ENCODE measurements at places on chromosomes 2 and 18.
A peak's percentile ranks its signal among the peaks of the same experiment; 100 is the strongest.

- peak; percentile 63 for DNase-seq
Observed at GRCh38 chr2:45494275-45494977, 116.6 kb downstream of the SRBD1 start.

DNA sequence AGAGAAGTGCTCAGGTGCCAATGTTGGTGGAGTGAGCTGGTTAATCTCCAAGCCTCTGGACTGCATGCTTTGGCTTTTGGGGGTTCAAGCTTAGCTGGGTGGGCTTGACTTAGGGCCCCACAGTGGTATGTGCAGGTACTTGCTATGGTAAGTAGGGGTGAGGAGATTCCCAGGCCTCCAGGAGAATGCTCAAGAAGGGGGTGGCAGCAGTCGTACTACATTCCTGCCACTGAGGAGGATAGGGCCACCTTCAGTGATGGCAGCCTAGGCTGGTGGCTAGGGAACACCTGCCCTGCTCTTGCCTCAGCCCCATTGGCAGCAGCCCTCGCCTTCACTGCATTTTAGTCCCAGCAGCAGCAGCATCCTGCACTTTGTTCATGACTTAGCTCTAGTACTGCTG is 55.6 kb upstream of the MYL1 start:
- no peak for DNase-seq

DNA sequence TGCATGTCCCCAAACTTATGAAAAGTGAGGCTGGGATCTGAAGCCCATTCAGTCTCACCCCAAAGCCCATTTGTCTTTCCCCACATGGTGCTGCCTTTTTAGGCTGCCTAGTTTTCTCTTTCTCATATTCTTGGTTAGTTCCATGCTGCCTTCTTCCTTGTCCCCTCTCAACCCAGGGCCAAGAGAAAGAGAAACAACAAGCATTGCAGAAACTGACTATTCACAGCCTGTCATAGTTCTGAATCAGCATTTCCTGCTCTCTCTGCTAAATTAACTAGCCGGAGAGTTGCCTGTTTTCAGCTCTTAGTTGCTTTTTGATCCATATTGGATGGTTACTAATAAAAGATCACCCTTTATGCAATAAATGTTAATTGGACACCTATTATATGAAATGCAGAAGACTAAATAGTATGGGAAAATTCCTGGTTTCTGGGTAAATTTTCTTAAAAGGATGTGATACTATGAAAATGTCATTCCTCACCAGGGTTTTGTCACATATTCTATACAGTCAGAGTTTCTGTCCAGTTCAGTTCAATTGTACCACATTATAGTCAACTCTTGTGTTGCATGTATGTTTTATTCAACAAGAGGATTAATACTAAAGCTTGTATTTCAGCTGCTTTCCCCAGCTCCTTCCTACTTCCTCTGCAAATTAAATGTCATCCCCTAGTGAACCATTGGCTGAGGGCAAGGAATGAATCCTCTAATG is 246.5 kb downstream of the GALR1 start:
- no peak for DNase-seq

- DNase-seq: no peak
Observed at GRCh38 chr2:37427241-37427640, 82.8 kb downstream of the QPCT start.

GRCh38 chr2:169739351-169739750 is 5.7 kb downstream of the KLHL23 start:
- DNase-seq: no peak

DNA sequence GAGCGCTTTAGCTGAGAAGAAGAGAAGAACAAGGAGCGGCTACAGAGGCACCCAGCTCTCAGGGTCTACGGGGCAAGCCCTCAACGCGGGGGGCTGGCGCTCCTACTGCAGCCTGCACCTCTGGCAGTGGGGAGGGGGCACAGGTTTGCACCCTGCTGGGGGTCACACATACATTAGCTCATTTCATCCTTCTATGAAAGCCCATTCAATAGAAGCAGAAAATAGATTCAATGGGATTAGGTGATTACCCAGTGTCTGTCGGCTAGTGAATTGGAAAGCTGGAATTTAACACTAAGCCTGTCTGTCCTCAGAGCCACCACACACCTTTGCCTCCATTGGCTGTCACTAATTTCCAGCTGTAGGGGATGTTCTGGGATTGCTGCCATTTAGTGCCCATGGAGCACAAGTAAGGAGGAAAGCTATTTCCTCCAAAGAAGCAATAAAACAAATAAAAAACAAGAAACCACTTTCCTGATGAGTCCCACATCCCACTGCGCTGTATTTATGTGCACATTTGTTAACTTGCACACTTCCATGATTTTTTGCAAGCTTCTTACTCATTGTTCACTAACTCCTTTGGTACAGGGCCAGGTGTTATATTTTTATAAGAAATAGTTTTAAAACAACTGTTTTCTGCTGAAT is 319.6 kb upstream of the REV1 start:
- no peak for DNase-seq

DNA sequence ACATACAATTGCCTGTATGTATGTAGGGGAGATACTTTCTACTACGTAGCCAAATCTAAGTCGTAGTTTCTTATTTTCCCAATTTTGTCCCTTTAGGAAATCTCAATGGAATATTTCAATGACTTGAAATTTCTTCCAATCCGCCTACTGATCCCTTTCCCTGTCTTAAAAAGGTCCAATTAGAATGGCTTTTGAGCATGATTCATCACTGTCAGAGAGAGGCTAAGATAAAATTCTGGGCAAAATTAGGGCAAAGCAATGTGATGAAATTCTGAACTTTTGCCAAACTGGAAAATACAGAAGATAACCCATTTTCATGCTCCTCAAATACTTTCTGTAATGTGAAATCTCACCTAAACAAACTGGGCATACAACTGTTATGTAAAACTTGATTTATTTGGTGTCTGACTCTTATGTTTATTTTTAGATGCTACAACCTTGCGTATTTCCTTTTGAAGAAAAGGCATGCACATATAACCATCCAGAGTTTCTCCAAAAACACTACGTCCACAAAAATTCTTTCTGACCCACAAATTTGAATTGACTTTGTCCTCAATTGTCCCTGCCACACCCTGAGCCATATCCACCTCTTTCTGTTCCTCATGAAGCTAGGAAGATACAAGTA is 147.1 kb downstream of the IKZF2 start:
- DNase-seq: no peak

- no peak for DNase-seq
Observed at GRCh38 chr2:163157411-163157810, 318.8 kb upstream of the KCNH7 start.

DNA sequence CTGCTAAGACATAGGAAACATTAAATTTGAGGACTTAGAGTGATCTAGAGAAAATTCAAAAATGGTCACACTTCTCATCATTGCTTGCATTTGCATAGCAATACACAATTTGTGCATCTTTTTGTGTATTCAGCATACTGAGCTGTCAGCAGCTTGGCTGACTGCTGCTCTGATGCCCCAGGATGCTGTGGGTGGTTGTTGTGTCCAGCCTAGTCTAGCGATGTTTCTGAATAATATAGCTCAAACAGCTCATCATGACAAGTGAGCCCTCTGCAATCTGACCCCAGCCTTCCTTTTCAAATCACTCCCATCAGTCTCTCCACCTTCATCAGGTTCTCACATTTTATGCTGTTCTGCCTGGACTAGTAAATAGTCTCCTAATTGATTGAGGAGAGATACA is 483.7 kb upstream of the SPHKAP start:
- DNase-seq: no peak

DNA sequence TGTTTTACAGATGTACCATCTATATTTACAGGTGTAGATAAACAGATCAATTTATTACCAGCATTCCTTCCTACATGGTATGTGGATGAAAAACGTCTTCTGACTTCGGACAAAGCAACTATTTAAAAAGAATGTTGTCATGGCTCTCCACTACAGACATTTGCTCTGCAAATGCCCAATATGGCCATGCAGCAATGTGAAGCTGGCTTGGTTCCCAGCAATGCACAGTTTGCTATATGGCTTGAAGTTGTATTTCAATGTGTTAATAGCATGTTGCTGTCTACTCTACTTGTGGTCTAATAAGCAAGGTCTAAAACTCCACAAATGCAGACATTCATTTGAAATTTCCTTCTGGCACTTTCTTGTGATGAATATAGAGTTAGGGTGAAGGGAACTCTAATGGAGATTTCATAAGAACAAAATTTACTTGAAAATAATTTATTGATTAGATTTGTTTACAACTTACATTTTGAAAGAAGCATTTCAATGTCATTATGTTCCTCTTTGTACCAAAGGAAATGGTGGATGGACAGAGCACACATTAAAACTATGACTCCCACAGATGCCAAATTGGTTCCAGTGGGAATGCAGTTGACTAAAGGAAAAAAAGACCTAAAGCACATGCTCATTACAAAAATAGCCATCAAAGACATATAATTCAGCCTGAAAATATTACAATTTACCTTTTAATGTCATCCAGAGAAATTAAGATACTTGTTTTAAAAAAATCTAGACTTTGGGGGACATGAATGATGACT is 234.0 kb downstream of the DYM start:
- DNase-seq: no peak

GRCh38 chr2:168118733-168119514 is 128.5 kb downstream of the STK39 start:
- peak; percentile 52 for DNase-seq

GRCh38 chr18:58195278-58195765 is 151.3 kb downstream of the NEDD4L start:
- no peak for DNase-seq

DNA sequence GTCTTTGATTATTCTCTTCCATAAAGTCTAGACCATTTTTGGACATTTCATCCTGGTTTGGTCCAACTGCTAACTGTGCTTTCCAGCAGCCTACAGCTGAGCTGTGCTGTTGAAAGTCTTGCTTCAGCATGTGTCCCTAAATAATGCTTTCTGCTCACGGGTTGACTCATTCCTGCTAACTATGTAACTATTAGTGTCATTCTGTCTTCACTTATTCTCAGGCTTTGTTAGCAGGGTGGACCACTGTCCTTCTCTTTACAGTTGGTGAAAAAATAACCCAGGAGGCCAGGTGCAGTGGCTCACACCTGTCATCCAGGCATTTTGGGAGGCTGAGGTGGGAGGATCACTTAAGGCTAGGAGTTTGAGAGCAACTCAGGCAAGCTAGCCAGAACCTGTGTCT is 8.9 kb downstream of the ADAM23 start:
- DNase-seq: no peak

GRCh38 chr2:153474407-153474806 is 4.2 kb downstream of the RPRM start:
- no peak for DNase-seq
